ENCODE measurements at places on chromosomes 5 and 9.

DNA sequence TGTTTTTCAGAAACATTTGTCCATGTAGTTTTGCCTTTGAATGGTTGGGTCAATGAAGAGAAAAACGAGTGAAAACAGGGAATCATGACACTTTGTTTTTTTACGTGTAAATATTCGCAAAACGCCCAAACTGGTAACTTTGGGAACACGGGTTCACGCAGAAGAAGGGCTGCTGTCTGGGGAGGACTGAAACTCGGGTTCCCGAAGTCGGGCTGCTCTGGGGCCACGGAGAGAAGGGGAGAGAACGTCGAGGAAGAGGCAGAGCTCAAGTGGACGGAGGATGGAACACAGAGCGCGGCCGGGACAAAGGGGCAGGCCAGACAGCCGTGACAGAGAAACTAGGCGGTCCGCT, 478 bp upstream of the SETD9 start:
- DNase-seq, result no peak

DNA sequence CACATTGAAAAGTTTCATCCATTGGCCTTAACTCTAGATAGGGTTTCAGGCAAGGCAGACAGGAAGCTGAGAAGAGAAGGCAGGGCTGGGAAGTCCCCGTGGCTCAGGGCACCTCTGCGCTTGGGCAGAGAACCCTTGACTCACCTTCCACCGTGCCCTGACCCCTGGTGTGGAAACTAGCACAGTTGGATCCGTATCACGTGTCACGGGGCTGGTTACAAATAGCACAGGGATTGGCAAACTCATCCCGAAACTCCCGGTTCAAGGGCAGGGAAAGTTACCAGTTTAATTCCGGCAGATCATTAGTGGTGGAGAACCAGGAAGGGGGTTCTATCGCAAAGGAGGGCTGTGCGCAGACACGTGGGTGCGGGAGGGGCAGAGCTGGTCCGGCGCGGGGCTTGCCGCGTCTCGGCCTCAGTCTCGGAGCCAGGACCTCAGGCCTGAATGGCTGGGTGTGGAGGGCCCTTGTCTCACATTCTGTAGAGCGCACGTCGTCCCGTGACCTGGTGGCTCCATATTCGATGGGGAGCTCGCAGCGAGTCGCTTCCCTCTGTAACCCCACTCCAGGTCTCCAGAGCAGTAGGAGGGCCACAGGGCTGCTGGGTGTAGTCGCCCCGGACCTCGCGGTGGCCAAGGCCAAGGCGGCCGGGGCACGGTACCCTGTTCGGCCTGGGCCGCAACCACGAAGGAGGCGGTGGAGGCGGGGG, 771 bp upstream of the TMEM171 start:
- DNase-seq, result no peak

DNA sequence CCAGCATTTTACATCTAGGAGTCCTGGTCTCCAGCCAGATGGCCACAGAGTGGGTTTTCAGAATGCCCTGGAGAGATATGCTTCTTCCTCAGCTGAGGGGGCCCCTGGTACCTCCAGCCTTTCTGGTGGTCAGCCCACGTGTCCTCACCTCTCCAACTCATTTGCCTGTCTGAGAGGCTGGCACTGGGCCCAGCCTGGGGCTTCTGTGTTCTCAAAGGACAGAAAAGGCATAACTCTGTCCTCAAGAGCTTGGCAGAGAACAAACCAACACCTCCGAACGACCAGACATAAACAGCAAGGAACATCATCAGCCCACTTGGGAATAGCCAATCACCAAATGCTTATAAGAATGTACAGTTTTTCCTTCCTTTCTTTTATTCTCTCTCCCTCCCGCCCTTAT, 17.1 kb downstream of the ENG start:
- DNase-seq, result no peak

DNA sequence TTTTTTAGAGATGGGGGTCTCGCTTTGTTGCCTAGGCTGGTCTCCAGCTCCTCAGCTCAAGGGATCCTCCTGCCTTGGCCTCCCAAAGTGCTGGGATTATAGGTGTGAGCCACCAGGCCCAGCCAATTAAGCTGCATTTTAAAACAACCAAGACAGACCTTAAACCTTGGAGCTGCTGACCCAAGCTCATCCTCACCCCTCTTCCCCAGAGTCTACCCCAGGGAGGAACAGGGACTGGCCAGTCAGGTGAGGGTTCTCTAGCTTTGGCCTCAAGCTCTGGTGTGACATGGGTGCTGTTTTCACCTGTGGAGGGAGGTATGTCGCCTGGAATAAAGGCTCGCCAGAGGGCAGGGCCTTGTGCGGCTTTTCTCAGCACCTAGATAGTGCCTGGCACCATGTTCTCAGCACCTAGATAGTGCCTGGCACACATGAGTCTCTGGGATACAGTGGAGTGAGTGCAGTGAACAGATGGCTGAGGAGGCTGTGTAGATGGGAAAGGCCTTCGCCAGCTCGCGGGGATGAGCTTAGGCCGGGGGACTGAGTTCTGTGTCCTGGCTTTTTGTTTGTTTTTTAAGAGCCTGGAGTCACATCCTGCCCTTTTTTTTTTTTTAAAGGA, 7.4 kb downstream of the CDK9 start:
- no peak for DNase-seq

GRCh38 chr5:65924366-65925043, 1.9 kb upstream of the ERBIN start:
- no peak for DNase-seq

DNA sequence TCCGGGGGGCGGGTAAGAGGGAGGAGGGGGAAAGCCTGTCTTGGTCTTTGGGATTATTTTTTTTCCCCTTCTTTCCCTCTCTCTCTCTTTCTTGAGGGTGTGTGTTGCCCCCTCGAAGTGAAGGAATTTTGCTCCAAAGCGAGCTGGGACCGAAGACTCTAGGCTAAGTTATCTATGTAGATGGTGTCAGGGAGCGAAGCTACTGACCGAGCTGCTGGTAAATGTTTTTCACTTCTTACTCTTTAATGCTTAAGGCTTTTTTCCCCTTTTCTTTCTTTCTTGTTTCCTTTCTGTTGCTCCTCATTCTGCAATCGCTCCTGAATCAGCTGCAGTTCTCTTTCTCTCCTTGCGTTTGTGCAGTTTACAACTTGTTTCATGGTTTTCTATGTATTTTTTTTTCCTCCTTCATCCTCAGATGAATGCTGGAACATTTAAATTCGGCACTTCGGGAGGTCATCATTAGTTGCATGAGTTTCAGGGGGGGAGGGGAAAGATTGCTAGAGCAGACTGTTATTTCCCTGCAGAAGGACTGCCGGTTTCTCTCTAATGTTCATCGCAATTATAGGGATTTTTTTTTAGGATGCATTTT, 1312.0 kb upstream of the WWC1 start:
- no peak for DNase-seq

- DNase-seq, result no peak
Observed at GRCh38 chr5:158739951-158740757, 359.6 kb downstream of the EBF1 start.

DNA sequence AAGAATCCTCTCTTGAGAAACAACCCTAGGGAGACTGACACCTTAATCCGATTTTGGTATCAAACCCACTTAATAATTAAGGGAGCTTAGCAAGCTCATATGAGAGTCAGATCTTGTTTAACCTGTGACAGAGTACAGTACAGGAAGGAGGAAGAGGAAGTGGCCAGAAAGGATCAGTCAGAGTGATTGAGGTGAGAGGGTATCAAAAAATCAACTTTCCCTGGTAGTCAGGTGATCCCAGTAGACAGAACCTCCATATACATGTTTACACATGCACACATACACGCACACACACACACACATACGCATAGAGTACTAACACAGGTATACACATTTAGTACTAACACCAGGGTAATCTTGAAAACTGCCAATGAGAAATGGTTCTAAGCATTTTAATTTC, 56.8 kb downstream of the GLIS3 start:
- DNase-seq, result no peak
